LNCaP clone FGC (cell line): ENCODE measurements at places on chromosomes 7 and 10.

DNA sequence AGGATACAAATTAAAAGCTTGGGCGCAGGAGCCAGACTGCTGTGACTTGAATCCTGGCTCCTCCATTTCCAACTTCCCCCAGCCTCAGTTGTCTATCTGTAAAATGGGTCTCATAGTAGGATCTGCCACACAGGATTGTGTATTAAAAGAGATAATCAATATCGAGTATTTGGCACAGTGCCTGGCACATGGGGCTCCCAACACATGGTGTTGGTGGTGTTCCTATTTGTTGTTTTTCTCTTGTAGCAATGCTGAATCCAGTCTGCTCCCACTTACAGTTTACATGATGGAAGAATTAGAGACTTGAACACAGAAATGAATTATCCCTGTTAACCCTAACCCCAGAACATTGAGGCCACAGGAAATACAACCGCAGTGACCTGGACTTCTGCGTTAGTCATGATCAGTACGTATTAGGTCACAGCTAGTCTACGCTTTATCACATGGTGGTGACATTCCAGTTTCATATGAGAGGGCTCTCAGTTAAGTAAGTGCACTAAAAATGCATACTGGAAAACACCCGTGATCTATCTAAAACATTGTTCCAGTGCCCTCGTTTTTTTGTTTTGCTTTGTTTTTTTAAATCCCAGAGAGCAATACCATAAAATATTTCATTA is 169.5 kb upstream of the KLF14 start:
- no peak for DNase-seq

DNA sequence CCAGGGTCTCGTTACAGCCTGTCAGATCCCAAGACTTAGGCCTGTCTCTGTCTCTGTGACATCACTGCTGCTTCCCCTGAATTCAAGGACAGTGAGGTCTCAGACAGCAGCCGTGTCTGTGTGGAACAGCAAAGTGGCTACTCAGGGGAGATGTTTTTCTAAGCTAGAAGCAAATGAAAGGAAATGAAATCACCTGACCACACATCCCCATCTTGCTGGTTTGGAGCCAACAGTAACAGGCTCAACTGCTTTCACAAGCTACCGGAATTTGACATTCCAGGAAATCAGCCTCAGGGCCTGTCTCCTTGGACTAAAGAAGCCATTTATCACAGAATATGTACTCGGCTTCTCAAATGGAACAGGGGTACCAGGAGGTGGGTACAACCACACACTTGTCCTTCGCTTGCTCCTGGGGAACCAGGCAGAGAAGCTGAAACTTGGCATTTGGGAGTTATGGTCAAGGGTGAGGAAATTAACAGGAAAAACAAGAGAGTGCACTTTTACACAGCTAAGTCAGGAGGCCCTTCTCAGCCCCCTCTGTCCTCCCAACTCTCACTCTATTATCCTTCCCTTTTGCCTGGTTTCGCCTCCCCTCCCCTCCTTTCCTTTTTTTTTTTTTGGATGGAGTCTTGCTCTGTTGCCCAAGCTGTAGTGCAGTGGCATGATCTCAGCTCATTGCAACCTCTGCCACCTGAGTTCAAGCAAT is 73.2 kb downstream of the SPDYE5 start:
- DNase-seq, result peak; percentile 88

GRCh38 chr7:114687238-114687637 is 234.7 kb upstream of the MDFIC start:
- DNase-seq, result no peak

DNA sequence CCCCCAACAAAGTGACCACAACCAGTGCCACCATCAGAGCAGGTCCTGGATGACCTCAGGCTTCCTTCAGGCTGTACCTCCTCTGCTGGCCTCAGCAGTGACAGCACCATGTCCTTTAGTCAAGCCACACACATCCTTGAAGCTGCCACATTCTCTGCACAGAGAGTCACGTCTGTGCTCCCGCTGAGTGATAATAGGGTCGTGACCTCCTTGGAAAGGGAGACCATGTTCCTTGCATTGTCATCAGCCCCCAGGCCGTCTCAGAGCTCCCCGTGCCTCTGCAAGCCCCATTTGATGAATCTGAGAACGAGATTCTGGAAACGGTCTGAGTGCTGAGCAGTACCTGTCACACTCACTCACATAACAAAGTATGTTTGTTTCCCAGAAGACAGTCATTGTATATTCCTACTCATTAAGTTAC is 106.5 kb upstream of the PRR15 start:
- DNase-seq, result no peak

DNA sequence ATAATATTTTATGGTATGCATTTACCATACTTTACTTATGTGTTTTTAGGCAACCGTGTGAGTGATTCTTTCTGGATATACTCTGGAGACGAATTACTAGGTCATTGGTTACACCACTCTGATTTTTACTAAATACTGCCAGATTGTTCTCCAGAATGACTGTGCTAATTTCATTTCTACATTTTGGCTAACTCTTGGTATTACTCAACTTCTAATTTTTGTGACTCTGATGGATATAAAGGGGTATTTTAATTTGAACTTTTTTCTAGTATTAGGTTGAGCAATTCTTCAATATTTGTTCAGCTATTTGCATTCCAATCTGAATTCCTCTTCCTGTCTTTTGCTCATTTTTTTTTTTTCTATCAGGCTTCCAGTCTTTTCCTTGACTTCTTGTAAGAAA is 223.6 kb downstream of the MDFIC start:
- no peak for DNase-seq

GRCh38 chr10:75542906-75543305 is 111.5 kb downstream of the LRMDA start:
- no peak for DNase-seq

- DNase-seq, result no peak
Observed at GRCh38 chr10:102435529-102436233, 3.3 kb upstream of the CUEDC2 start.
